ENCODE measurements at places on chromosomes 3 and 15. TPM values are rescaled to one million over a fixed set of nuclear protein-coding genes. Genes with fewer than 3 reads are reported as not detected.

ROBO2 gene
- total RNA-seq: under 0.01 TPM

TMC3 gene
- total RNA-seq: not detected

IL17RE gene
- total RNA-seq: 0.19 TPM

ACAP2 gene
- total RNA-seq: 63.0 TPM

ZDHHC23 gene
- 2.6 TPM for total RNA-seq

LOXL1 gene
- total RNA-seq: 0.65 TPM

ZNF717 gene
- total RNA-seq: 5.8 TPM

CPN2 gene
- not detected for total RNA-seq

SKIC8 gene
- total RNA-seq: 73.3 TPM

RBP2 gene
- total RNA-seq: not detected

B3GNT5 gene
- 32.7 TPM for total RNA-seq

STRC gene
- not detected for total RNA-seq
